CD4-positive, alpha-beta T cell treated with Interleukin-17A for 1 hour (primary cell): ENCODE measurements at places on chromosomes 4 and X.

DNA sequence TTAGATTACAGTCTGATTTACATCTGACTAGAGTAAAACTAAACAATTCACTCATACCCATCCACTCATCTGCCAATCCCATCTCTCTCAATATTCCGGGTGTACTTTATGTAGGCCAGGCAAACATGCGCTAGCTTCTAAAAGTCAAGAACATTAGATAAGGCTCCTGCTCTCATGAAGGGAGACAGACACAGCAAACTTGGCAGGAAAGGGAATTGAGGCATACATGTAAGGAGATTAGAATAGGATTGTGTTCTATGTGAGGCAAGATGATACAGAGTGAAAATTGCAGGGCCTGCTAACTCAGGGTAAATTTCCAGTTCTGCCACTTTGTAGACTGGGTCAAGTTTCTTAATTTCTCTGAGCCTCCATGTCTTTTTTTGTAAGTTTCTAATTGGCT is 135.8 kb downstream of the CDS1 start:
- no peak for DNase-seq

DNA sequence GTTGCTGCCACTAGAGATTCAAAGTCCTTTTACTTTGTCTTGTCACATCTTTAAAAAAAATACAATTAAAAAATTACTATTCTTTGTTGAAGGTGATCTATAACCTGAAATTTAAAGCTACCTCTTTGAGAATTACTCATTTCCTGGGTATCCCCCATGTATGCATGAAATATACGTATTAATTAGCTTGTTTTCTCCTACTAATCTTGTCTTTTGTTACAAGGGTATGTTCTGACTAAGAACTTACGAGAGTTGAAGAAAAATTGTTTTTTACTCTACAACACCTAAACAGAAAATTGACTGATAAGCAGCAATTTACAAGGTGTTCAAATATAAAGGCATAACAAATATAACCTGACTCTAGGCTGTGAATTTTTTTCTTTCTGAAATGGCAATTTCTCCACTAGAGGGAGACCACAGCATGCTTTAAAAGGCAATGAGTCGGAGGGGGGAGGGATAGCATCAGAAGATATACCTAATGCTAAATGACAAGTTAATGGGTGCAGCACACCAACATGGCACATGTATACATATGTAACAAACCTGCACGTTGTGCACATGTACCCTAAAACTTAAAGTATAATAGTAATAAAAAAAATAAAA is 249.6 kb downstream of the OPHN1 start:
- DNase-seq, result peak; percentile 13

DNA sequence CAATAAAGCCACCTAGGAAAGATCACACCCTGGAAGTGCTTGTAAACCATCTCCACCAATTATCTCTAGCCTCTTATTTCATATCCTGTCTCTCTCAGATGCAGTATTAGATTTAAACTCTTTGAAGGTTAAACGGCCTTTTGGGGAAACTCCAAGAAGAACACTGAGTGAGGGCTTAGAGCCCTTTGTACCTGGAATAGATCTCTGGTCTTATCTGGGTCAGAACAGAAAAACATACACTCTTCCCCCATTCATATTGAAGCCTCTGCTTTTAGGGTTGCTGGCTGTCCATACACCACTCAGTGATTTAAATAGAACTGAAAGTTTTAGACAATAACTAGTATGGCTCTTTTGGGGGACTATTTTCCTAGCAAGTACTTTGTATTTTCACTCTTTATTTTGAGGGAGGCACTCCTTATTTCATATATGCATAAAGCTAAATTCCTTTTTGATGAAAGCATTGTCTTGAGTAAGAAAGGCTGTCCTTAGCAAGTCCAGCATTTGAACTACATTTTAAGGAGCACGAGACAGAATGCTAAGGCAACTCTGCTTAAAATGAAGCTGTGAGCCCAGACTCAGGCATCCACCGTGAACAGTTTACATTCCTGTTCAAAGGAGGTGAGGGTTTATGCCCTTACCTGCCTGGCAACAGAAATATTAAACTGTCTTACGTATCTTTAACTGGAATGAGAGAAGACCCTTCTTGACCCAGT is 17.4 kb downstream of the YY2 start:
- no peak for DNase-seq

DNA sequence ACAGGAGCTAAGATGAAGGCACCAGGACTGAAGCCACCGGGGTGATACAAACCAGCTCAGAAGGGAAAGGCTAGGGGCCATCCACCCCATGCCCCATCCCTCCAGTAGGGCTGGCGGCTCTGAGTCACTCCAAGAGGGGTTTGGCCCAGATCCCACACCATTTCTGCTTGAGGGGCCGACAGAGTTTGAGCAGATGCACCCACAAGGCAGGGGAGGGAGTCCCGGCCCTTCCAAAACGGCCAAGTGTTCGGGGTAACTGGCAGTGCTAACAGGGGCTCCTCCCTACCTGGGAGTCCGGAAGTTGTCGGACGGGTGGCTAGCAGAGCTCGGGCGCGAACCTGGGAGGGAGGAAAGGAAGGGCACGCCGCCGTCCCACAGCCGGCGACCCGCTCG is 412 bp downstream of the SLC10A3 start:
- peak; percentile 32 for DNase-seq

DNA sequence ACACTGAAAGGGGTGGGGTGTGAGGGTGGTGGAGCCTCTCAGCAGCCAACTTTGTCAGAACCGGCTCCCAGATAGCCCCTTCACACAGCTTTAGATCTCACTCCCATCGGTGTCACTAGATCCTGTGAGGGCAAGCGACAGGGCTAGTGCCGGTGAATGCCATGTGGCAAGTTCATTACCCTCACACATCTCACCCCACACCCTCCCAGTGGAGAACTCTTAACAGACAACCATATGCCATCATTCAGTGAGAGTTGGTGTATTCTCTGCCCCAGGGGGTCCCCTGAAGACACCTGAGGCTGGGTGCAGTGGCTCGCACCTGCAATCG is 15.3 kb downstream of the SEPTIN6 start:
- DNase-seq, result no peak

- DNase-seq, result no peak
These were observed 119.4 kb downstream of the FAT4 start for GRCh38 chr4:125434136-125434535.

- DNase-seq, result no peak
These were observed 407.4 kb upstream of the AADAT start for GRCh38 chr4:170497112-170497511.

DNA sequence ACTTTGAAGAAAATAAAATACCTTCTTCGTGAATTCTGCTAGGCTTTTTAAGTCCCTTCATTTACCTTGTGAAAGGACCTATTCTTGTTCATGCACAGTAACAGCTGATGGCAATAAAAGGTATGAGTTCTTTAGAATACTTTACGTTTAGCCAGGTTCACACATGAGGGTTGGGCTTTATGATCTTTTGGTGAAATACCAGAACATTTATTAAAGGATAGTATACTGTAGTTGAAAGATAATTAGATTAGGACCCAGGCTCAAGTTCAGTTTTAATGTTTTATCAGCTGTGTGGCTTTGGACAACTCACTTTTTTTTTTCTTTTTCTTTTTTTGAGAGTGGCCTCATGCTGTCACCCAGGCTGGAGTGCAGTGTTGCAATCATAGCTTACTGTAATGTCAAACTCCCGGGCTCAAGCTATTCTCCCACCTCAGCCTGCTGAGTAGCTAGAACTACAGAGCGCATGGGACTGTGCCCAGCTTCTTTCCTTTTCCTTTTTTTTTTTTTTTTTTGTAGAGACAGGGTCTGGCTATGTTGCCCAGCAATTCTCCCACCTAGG is 28.2 kb upstream of the NEIL3 start:
- no peak for DNase-seq

GRCh38 chr4:167023364-167023925 is 210.8 kb downstream of the SPOCK3 start:
- no peak for DNase-seq

DNA sequence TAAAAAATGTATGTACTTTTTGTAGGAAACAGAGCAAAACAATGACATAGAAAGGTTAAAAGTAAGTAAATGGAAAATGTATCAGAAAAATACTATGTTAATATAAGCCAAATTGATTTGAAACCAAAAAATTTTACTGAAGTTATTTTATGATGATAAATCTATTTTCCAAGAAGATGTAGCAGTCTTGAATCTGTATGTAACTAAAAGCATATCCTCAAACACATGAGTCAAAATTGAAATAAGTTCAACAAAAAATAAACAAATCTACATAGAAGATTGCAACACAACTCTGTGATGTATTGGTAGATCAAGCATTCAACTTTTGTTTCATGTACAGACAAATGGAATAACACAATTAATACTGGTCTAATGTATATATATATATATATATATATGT is 450.0 kb downstream of the SPRY1 start:
- DNase-seq, result no peak

GRCh38 chr4:174324725-174325124 is 41.0 kb downstream of the CEP44 start:
- DNase-seq, result no peak

GRCh38 chr4:168765322-168765721 is 244.7 kb downstream of the CBR4 start:
- no peak for DNase-seq

DNA sequence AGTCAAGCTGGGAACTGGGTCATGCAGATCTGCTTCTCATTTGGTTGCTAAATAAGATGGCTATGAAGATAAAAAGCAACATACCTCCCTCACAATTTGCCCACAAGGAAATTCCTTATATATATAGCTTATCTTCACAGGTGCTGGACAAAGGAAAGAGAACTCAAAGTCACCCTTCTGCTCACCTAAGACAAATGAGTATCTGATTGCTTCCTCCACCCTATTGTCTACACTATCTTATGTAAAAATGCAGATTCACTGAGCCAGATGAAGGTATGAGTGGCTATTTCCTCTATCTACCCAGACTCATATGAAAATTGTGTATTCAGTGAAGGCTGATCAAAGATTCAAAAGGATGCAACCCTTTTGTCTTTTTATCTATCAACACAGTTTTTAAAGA is 50.8 kb downstream of the CHM start:
- no peak for DNase-seq

- no peak for DNase-seq
These were observed 120.3 kb upstream of the CTSO start for GRCh38 chr4:156073976-156074375.

- DNase-seq, result peak; percentile 67
These were observed 27.1 kb upstream of the SLC9B1 start for GRCh38 chr4:103046416-103047290.

- no peak for DNase-seq
These were observed 606.8 kb upstream of the KLHL4 start for GRCh38 chrX:86910602-86911311.

DNA sequence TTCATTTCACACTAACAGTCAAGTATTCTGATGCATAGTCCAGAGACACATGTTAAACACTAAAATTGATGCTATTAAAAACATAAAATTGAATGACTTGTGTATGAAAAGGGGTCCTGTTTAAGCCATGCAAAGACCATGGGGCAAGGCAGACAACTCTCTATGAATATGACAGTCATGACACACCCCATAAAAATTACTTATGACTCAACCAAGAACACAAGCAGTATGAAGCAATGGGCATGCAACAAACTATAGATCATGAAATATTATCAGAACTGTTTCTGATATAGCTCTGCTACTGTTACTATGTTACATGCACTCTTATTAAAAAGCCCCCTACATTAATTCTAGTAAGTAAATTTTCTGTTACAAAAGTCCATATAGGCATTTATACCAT is 57.5 kb upstream of the ZCCHC13 start:
- DNase-seq, result no peak

DNA sequence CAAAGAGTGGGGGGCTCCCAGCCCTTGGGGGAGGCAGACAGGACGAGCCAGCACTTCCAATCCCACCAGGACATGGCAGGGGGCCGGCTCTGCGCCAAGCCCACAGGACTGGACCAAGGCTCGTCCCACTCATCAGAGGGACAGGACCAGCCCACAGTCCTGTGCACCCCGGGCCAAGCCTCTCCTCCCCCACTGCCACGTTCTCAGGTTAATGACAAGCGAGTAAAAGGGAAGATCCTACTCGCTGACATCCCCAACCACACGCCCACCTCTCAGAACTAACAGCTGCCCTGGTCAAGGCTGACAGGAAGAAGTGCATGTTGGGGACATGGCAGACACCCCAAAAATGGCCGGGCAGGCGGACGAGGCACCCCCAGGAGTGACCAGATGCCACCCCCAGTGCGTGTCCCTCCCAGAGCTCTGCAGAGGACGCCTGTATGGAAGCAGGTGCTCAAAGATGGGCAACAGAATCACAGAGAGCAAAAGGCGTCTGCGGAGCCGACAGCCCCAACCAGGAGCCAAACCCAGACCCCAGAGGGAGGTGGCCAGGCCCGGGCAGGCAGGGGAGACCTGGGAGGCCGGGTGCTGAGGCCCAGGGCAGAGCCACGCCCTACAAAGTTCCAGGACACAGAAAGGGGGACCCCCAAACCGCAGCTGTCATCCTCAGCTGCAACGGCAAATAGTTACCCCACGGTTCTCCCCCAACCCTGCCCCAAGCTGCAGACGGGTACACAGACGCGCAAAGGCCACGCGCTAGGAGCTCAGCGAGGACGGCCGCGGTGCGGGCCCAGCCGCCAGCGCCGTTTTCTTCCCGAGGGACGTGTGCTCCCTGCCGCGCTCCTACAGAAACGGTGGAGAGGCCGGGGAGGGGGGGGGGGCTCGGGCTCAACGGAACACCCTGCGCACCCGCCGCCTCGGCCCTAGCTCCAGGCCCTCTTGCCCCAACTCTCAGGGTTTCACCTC is 1.7 kb downstream of the CTBP1 start:
- peak; percentile 19 for DNase-seq

DNA sequence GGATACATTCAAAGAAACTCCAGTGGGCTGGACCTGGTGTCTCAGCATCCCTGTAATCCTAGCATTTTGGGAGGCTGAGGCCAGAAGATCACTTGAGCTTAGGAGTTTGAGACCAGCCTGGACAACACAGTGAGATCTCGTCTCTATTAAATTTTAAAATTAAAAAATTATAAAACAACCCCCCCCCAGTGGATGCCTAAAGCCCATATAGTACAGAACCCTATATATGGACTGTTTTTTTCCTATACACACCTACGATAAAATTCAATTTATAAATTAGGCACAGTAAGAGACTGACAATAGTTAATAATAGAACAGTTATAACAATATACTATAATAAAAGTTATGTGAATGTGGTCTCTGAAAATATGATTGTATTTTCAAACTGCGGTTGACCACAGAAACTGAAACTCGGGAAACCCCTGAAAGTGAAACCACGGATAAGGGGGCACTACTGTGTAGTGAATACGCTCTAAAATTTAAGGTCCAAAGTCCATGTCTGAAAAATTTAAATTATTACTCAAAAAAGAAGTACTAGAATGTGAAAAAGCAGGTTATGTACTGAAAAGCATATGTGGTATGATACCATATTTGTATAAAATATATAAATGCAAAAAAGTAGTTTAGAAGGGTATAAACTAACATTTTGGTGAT is 2.0 kb downstream of the SMIM14 start:
- DNase-seq, result peak; percentile 60

DNA sequence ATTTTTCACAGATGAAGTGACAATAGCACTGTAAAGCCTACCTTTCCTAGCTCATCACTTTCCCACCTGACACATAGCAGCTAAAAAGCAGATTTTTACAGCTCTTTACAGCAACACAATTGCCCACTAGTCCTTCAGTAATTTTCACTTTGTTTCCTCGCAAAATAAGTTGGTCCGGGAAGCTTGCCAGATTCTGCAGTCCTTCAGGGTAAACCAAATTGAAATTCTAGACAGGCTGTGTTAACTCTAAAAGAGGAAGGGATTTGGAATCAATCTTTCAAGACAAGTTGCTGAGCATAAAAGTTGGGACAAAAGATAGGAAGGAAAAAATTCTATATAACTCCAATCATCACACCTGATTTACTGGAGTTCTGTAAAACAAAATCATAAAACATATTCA is 8.7 kb downstream of the C1QTNF7 start:
- DNase-seq, result no peak
